Stimulated activated CD8-positive, alpha-beta memory T cell treated with anti-CD3 and anti-CD28 coated beads, Interleukin-2, amount 100 ng/mL, for 1 hour (primary cell): ENCODE measurements at places on chromosomes 1 and 21.

DNA sequence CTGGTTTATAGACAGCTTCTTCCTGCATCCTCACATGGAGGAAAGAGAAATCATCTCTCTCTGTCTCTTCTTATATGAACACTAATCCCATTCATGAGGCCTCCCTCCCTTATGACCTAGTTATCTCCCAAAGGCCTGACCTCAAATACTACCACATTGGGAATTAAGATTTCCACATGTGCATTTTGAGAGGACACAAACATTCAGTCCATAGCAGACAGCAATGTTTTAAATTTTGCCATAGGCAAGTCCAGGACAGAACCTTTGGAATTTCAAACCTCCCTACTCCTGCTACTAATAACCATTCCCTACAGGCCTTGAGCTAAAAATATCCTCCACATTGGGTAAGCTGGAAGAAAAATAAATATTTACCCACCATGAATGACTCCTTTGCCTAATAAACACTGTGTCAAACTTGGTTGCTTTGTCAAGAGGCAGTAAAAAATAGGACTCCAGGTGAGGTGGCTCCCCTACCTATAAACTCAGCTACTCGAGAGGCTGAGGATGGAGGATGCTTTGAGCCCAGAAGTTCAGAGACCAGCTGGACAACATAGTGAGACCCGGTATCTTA lies 113.7 kb downstream of the ZNF281 start:
- DNase-seq, result no peak

DNA sequence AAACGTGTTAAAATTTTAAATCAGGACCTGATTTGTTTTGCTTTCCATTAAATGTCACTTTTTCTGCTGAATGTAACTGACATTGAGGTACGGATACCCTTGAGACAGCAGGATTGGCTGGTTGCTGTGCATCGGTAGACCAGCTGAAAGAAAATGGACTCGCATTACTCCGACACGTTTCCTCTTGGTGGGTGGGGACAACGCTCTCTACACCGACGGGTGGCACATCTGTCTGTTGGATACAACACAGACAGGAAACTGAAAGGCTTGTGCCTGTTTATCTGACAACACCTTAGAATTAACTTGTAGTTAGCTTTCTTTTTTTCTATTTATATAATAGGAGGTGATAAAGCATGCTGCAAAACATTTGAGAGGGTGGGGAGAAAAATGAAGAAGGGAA lies 19.4 kb downstream of the PRPF38A start:
- peak; percentile 49 for DNase-seq

- no peak for DNase-seq
Measured at GRCh38 chr21:35478161-35479064, 429.3 kb upstream of the RUNX1 start.

GRCh38 chr1:212294983-212295382 lies 9.8 kb downstream of the PPP2R5A start:
- no peak for DNase-seq

GRCh38 chr1:56931211-56931610 lies 34.6 kb downstream of the C8B start:
- no peak for DNase-seq

GRCh38 chr1:24724345-24725208 lies 20.7 kb upstream of the CLIC4 start:
- DNase-seq, result no peak

DNA sequence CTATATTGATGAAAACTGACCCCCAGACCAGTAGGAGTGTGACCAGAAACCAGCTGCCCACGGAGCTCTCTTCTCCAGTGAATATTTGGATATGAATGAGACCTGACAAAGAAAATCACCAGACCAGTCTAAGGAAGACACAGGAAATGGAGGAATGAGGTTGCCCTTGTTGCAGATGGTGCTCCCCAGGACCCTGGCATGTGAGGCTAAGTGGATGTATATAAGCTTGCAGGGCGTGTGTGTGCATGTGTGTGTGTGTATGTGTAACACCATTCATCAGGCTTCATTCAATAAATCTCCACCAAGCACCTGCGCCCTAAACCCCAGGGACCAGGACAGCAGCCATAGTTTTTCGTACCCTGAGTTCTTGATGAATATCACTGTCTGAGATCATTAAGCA lies 14.4 kb downstream of the PHLDA3 start:
- no peak for DNase-seq

DNA sequence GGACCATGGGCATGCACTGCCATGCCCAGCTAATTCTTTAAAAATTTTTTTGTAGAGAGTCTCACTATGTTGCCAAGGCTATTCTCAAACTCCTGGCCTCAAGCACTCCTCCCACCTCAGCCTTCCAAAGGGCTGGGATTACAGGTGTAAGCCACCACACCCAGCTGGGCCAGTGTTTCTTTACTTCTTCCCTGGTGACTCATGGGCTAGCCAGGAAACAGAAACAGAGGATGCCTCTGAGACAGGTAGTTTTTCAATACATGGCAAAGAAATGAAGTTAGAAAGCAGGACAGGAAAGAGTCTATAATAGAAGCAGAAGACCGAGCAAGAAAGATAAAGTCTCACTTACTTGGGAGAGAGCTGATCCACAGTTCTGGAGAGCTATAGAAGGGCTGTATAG lies 7.6 kb upstream of the C1orf74 start:
- DNase-seq, result no peak

DNA sequence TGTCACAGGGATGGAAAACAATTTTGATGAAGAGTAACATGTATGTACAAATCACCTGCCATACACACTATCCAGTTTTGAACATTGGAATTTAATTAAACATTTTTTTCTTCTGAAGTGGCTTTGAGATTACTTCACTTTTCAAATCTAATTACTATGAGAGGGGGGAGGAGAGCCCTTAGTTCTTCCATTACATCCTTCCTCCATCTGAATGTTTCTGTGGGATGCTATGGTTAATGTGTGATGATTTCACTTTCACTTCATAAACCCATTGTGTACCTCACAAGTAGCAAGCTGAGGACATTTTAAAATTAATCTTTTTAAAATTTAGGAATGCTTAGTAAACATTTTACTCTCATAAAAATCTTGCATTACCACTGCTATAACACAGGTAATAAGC lies 156.9 kb downstream of the RUNX1 start:
- DNase-seq, result no peak

GRCh38 chr1:16180291-16180824 lies 24.5 kb upstream of the EPHA2 start:
- no peak for DNase-seq

DNA sequence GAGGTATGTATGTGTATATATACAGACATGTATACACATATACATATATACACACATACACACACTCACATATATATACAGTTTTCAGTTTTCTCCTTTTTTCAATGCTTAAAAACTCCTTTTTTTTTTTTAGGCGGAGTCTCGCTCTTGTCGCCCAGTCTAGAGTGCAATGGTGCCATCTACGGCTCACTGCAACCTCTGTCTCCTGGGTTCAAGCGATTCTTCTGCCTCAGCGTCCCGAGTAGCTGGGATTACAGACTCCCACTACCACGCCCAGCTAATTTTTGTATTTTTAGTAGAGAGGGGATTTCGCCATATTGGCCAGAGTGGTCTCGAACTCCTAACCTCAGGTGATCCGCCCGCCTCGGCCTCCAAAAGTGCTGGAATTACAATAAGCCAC lies 27.0 kb downstream of the STYXL2 start:
- DNase-seq, result no peak

DNA sequence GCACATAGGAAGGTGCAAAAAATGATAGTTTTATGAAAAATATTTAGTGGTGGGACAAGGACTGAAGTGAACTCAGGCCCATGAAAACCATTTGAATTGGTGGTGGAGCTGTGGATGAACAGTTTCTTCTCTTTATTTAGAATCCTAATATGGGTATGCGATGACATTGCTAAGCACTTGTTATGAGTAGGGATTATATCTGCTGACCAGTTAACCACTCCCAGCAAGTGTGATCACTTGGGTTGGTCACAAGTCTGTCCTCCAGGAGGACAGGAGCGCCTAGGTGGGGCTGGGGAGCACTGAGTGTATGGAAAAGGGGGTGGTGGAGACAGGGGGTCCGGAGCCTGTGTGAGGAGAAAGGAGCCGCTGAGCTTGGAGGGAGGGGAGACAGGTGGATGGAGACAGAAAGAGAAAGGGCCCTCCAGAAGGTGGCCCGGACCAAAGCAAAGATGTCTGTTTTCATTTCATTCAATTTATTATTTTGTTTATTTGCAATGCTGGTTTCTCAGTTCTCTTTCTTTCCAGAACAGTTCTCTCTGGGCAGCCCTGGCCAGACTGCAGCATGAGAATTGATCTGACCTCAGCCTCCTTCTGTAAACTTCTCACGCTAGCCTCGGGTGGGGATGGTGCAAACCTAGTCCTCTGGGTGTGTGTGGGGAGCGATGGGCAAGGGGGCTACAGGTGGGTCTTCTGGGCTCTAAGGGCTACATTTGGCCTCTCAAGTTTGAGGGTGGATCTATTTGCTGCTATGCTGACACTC lies 9.9 kb upstream of the ZSCAN20 start:
- DNase-seq, result no peak

DNA sequence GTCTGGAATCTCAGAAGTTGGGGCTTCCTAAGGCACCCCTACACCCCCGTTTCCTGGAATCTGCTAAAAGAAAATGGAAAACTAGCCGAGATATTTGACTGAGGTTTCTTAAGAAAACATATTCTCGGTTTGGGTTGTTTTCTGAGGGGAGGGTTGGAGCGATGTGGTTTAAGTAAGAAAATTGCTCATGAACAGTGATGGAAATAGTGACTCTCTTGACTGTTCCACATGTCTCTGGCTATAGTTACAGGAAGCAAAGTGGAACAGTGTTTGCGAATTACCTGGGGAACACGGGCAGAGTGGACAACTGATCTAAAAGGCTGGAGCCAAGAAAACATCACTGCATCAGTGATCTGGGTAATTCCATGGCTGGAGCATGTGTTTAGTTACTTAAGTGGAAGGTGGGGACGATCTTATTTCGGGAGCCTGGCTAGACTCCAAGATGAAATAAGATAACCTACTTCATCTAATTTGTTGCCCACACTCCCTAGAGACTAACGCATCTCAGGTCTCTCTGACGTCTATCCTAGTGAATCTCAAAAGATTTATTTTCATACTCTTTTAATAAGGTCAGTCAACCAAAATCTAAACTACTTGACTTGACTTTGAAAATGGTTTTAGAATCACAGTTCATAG lies 92.4 kb downstream of the KCNJ15 start:
- no peak for DNase-seq

DNA sequence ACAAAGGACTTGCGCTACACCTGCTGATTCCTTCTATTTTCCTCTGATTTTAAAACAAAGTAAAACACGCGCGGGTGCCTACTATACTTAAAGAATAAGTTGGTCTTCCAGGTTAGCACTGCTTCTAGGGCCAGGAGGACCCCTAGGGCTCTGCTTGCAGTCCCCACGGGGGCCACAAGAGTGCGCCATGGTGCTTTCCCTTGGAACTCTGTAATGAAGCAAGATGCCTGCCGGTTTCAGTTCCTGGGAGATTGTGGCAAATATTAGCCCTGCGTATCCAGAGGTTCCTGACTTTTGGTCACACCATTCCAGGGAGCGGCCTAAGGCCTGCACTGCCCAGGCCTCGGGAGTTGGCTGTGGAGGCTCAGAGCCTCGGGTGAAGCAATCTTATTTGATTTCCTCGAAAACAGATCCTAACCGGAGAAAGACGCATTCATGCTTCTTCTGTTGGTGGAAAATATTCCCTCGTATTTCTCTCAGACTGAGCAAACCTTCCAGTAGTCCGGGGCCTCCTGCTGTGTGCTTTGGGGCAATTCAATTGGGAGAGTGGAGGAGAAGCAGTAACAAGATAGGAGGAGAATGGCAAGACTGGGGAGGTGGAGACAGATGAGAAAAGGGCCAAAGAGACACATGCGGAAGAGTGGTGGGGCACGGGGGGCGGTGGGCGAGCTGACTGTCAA lies 25.3 kb downstream of the ADAM30 start:
- DNase-seq, result peak; percentile 31

GRCh38 chr1:185646202-185646683 lies 87.9 kb upstream of the HMCN1 start:
- no peak for DNase-seq

DNA sequence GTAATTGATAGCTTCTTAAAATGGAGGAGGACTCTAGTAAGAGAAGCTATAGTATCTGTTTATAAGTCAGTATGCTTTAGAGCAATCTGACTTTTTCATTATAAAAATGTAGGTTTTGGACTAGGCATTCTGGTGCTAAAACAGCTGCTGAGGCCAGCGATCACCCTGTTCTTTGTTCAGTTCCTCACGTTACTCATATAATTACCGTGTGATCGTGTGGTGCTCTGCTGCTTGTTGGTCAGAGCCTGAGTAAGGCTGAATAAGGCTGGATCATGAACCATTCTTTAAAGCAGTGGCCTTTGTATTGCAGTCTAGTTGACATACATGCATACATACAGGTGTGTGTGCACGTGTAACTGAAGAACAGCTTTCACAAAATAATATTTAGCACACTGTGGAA lies 25.2 kb downstream of the CDC42 start:
- DNase-seq, result no peak

DNA sequence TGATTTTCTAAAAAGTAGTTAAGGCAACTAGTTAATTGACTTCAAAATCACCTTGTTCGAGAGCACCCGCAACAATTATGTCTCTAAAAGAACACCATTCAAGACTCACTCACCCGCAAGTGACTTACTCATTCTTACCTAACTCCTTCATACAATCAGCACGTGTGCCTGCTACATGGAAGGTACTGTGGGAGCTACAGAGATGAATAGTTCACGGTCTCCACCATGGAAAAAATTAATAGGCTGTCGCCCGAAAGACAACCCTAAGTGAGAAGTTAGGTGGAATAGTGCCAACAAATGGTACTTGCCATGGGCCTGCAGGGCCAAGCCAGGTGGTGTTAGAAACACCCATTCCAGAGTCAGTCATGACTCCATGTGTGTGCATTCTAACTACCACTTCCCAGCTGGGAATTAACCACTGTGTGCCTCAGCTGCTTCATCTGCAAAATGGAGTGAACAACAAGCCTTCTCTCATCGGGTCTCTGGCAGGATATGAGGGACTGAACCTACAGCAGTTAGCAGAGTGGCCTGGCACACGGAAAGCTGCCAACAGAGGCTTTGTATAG lies 7.1 kb downstream of the SSBP3 start:
- no peak for DNase-seq

- no peak for DNase-seq
Measured at GRCh38 chr1:178119628-178120027, 25.7 kb downstream of the RASAL2 start.

- no peak for DNase-seq
Measured at GRCh38 chr21:33391656-33392055, 11.6 kb upstream of the IFNGR2 start.

- no peak for DNase-seq
Measured at GRCh38 chr1:22177354-22178003, 34.6 kb upstream of the WNT4 start.
